ENCODE measurements at places on chromosomes 11 and 22. TPM values are rescaled to one million over a fixed set of nuclear protein-coding genes. Genes with fewer than 3 reads are reported as not detected.

- H3K27ac ChIP-seq, result no peak overlapping the region
- H3K4me1 ChIP-seq, result no peaks in the 10 kb centered on the region
- no peak for DNase-seq
- H3K27me3 ChIP-seq, result no peaks in the 10 kb centered on the region
- H3K4me3 ChIP-seq, result no peak overlapping the region
- H3K36me3 ChIP-seq, result peaks cover 71% of the 10 kb centered on the region
Observed at GRCh38 chr11:83174008-83174407, 17.1 kb downstream of the PCF11 start.

DNA sequence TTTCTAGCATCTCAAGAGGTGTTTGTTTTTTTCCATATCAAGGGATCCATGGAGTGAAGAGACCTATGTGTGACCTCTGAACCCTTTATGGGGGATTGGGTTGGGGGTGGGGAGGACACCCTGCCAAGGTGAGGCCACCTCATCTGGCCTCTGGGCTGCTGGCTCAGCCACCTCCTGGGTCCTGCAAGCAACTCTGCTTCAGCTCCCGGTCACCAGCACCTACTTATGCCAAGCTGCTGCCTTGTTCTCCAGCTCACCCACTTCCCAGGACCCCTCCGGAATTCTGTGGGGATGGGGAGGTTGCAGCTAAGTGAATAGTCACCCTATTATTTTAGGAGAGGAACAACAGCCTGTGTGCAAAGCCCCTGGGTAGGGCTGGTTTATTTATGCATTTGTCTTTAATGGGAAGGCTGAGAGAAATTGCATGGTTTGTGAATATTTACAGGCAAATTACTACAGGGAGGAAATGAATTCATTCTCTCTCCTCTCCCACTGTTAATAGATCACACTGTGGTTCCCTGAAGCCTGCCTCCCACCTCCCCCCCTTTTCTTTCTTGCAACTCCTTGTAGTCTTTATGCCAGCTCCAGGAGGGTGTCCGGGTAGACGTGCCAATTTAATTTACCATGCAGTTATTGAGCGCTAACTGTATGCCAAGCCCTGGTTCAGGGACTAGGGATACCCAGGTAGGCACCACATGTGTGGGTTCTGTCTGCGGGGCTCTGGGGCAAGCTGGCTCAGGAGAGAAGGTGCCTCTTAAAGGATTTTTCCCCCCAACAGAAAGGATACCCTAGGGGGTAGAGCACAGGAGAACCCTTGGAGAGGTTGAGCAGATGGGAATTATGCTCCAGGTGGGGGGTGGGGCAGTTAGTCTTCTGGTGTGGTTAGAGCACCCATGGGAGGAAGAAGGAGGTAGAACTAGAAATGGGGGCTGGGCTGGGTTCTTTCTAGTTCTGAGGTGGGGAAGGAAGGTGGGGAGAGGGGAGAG, 50.7 kb downstream of the TSPAN18 start:
- no peak overlapping the region for H3K4me3 ChIP-seq
- peaks cover 15% of the 10 kb centered on the region for H3K4me1 ChIP-seq
- DNase-seq, result no peak
- H3K36me3 ChIP-seq, result no peaks in the 10 kb centered on the region

GRCh38 chr11:33658195-33658900, 42.3 kb downstream of the C11orf91 start:
- H3K27ac ChIP-seq, result no peak overlapping the region
- H3K36me3 ChIP-seq, result no peaks in the 10 kb centered on the region
- DNase-seq, result no peak
- H3K4me3 ChIP-seq, result no peak overlapping the region
- H3K27me3 ChIP-seq, result no peaks in the 10 kb centered on the region
- H3K4me1 ChIP-seq, result no peaks in the 10 kb centered on the region

- peaks cover 11% of the 10 kb centered on the region for H3K36me3 ChIP-seq
- no peak overlapping the region for H3K27ac ChIP-seq
- H3K4me1 ChIP-seq, result no peaks in the 10 kb centered on the region
- H3K4me3 ChIP-seq, result no peak overlapping the region
- no peak for DNase-seq
Observed at GRCh38 chr22:33715237-33715985, 204.9 kb downstream of the LARGE1 start.

FAM180B gene
- not detected for total RNA-seq

All from H1 (cell line).